ENCODE measurements at places on chromosomes 1 and 21.

DNA sequence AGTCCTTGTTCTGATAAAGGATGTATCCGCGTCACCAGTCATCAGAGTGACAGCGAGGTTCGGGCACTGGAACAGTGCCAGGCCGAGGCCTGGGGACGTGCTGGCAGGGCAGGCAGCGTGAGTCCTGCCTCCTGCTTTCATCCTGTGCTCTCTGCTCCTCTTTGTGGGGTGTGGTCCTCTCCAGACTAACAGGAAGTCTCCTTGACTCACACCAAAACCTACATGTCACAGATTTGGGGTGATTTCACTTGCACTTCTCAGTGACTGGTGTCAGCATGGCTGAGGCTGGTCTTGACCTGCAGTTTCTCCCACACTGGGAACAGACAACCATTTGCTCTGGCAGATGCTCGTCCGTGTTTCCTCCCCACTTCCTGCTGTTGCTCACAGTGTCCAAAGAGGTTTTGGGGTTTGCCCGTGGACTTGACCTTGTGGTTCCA lies 8.8 kb upstream of the NLRP3 start:
- DNase-seq: no peak

- peak; percentile 59 for DNase-seq
Observed at GRCh38 chr1:49298304-49298703, 521.6 kb upstream of the BEND5 start.

- no peak for DNase-seq
Observed at GRCh38 chr1:42691157-42691498, 8.9 kb downstream of the YBX1 start.

DNA sequence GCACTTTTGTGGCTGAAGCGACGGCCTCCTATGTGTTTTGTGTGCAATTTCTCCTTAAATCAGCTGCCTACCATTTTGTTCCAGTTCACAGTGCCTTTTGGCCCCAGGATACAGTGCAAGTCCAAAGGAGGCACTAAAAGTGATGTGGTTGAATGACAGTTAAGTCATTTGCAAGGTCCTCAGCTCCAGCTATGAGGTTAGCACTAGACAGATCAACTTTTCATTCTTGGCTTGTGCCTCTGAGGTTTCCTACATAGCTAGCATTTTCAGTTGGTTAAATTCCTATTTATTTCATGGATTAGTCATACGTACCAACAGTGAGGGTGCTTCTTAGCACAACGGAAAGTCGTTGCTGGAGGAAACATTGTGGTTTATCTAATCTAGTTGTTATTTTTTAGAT lies 59.3 kb upstream of the NTPCR start:
- no peak for DNase-seq

DNA sequence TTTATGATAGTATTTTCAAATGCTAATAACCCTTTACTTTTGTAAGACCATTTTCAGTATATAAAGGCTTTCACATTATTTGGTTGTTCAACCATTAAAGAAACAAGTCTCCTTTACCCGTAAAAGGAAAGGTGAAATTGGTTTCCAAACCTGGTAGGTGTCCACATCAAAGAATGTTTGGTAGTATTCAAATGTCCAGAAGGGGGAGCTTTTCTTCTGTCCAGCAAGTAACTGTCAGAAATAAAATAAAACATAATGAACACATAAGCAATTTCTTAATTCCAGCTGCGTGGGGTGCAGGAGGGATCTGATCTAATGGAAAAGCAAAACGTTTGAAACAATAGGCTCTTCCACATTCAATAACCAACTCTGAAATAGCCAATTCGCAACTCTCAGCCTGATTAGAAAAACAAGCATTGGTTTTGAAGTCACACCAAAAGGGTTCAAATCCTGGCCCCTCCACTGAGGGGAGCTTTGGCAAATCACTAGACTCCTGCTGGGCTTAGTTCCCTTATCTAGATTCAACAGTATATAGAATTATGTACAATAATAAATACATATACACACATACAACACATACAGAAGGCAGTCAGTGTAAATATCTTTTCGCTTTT lies 11.0 kb downstream of the YIPF1 start:
- DNase-seq: no peak

GRCh38 chr1:235504122-235504493 lies at the start of gene B3GALNT2:
TSS of gene B3GALNT2 (minus strand) at chr1:235504452. CDS start at chr1:235504252, 200 bp downstream.
- DNase-seq: no peak

DNA sequence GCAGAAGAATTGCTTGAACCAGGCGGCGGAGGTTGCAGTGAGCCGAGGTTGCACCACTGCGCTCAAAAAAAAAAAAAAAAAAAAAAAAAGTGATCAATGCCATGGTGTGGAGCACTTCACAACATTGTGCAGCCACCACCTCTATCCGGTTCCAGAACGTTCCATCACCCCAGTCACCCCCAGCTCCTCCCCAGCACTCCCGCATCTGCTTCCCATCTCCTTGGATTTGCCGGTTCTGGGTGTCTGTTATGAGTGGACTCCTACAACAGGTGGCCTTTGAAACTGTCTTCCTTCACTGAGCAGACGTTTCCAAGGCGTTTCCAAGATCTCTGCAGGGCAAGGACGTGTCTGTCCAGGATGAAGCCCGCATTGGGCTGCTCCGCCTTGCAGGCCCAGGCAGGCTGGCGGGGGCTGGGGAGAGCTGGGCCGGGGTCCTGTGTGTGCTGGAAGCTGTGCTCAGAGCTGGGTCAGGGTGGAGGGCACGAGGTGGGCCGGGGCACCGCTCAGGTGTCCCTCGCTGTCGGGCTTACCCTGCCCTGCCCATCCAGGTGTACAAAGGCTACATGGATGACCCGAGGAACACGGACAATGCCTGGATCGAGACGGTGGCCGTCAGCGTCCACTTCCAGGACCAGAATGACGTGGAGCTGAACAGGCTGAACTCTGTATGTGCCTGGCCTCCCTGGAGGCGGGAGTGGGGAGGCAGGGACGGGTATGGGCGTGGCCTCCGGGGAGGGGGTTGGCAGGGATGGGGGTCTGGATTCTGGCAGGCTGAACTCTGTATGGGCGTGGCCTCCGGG lies 14.9 kb upstream of the LRRC3 start:
- DNase-seq: no peak

- DNase-seq: no peak
Observed at GRCh38 chr1:196071447-196071846, 536.8 kb downstream of the KCNT2 start.

GRCh38 chr1:227937838-227938145 lies 9.9 kb downstream of the WNT9A start:
- DNase-seq: no peak

- no peak for DNase-seq
Observed at GRCh38 chr1:205391386-205391785, 30.5 kb downstream of the LEMD1 start.

- DNase-seq: no peak
Observed at GRCh38 chr1:8856689-8857412, 21.6 kb downstream of the ENO1 start.

- DNase-seq: peak; percentile 22
Observed at GRCh38 chr1:197327776-197328364, 59.8 kb downstream of the CRB1 start.

DNA sequence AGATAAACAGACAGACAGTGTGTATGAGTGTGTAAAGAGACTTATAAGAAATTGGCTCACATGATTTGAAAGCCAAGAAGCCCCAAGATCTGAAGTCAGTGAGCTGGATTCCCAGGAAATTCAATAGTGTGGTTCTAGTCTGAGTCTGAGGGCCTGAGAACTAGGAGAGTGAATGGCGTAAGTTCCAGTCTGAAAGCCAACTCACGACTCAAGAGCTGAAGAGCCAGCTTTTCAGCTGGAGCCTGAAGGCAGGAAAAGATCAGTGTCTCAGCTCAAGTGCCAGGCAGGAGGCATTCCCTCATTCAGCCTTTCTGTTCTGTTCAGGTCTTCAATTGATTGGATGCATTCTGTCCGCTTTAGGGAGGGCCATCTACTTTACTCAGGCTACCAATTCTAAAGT lies 257.2 kb downstream of the PLPP3 start:
- DNase-seq: no peak

DNA sequence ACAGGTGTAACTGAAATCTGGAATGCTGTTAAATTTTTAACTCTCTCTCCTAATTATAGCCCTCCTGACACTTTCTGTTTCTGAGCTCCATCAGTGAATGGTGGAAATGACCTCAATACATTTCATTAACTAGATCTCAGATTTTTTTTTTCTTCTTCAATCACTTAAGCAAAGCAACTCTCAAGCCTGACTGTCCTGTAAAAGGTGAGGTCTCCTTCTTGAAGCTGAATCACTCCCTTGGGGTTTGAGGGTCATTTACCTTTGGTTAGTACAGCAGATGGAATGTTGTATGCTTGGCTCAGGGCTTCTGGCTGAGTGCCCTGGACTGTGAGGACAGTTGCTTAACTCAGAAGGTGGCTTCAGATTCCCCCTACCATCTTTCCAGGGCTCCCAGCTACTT lies 518.7 kb downstream of the PTPRC start:
- DNase-seq: no peak

- DNase-seq: no peak
Observed at GRCh38 chr1:77220687-77221463, 1.6 kb upstream of the PIGK start.

DNA sequence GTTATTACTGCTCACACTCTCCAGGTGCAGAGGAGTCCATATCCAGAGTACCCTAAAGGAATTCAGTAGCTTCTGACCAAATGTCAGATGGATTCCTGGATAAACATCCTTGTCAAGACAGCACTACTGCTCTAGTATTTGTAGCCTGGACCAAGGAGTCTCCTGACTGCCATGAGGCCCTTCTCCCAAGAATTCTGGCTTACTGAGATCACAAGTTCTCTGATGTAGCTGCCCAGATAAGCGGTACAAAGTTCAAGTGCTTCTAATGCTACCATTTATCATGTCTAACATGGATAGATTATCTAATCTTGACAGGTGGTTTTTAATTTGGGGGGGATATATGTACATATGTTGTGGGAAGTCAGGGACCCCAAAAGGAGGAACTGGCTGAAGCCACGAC lies 196.6 kb upstream of the HMCN1 start:
- DNase-seq: no peak

GRCh38 chr1:218459878-218460711 lies 115.0 kb downstream of the TGFB2 start:
- DNase-seq: peak; percentile 89

DNA sequence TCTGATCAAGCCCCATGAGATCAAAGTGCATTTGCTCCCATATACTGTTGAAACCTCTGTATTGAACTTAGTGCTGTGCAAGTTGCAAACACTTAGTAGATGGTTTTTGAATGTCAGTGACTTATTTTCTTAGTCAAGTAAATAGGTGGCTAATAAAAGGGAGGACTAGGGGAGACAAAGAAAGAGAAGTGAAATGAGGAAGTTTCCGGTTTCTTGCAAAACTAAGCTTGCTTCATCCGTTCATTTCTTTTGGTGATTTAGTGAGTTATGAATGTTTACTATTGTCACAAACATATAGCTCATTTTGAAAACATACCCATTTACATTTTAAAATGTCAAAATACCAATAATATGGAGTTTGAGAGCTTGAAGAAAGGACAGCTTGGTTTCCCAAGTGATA lies 23.0 kb downstream of the ADAMTS5 start:
- DNase-seq: no peak

- DNase-seq: no peak
Observed at GRCh38 chr1:65077369-65077768, 70.6 kb upstream of the AK4 start.

- no peak for DNase-seq
Observed at GRCh38 chr1:203640723-203641502, 14.3 kb downstream of the ATP2B4 start.

DNA sequence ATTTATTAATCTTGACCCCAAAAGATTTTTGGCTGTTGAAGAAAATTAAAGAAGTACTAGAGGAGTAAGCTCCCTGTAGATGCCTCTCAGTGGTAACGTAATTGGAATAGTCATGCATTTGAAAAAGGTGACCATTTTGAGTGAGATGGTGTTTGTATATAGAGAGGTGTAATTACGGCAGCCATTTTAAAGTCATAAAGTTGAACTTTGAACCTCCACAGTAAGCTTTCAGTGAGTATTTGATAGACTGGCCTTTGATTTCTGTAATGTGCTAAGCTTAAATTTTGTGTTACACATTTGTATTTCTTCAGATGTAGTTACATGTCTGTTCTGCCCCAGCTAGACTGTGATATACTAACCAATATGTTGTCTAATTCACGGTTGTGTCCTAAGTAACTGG lies 21.5 kb upstream of the TMCO2 start:
- no peak for DNase-seq

DNA sequence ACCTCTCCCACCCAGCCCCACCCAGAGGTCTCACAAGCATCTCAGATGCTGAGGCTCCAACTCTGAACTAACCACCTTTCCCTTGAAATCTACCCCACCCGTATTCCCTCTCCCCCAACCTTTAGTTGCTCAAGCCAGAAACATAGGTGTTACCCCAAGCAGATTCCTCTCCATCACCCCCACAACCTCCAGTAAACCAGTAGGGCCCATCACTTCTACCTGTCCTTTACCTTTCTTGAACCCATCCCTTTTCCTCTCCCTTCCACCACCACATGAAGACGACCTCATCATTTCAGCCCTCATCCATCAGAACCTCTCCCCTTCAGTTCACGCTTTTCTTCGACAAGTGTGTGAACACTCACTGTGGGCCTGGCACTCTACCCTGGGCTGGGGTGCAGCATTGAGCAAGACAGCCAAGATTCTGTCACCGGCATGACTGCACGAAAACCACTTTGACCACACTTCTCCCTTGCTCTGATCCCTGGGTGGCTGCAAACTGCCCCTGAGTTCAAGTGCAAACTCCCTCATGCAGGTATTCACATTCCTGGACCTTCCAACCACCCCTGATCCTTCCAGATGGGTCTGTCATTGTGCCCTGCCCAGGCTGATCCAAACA lies 65.5 kb upstream of the LAPTM5 start:
- no peak for DNase-seq

- no peak for DNase-seq
Observed at GRCh38 chr1:29120947-29121485, 2.7 kb downstream of the TMEM200B start.

GRCh38 chr1:185808631-185809030 lies 74.4 kb downstream of the HMCN1 start:
- no peak for DNase-seq

DNA sequence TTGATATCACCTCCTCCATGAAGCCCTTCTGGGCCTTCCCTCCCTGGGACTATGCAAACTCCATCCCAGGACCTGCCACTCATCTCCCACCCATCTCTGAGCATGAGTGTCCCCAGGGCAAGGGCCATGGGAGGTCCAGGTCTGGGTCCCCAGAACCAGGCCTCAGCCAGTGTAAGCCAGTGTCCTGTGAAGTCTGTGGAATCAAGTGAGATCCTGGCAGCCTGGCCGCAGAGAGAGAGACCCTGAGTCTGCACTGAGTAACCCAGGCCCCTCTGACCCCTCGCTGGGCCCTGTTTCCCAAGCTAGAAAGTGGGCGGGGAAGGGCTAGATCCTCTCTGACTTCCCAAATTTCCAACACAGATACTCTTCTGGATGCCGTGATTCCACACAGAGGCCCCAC lies 132.7 kb downstream of the DMRTB1 start:
- DNase-seq: no peak

DNA sequence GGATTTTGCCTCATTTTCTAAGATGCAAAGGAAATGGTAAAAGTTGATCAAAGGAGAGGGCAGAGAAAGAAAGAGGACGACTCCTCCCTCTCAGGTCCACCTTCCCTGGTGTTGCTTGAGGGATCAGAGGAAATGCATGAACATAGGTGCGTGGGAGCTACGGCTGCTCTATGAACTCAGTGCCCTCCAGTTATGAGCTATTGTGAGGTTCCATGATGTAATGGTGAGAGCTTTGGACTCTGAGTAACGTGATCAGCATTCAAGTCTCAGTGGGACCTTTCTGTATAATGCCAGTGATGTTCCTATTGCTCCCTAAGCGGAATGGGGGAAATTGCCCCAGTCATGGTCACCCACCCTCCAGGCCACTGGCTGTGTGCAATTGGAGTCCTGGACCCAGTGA lies 25.9 kb upstream of the NBPF3 start:
- DNase-seq: no peak

GRCh38 chr21:36193200-36193599 lies 36.6 kb downstream of the DOP1B start:
- DNase-seq: no peak

GRCh38 chr1:40868051-40868723 lies 6.0 kb upstream of the CITED4 start:
- DNase-seq: no peak
